Activated CD4-positive, alpha-beta T cell treated with anti-CD3 and anti-CD28 coated beads, Interleukin-2, amount 50 U/mL, for 4 hours (primary cell): ENCODE measurements at places on chromosomes 6 and 20.

DNA sequence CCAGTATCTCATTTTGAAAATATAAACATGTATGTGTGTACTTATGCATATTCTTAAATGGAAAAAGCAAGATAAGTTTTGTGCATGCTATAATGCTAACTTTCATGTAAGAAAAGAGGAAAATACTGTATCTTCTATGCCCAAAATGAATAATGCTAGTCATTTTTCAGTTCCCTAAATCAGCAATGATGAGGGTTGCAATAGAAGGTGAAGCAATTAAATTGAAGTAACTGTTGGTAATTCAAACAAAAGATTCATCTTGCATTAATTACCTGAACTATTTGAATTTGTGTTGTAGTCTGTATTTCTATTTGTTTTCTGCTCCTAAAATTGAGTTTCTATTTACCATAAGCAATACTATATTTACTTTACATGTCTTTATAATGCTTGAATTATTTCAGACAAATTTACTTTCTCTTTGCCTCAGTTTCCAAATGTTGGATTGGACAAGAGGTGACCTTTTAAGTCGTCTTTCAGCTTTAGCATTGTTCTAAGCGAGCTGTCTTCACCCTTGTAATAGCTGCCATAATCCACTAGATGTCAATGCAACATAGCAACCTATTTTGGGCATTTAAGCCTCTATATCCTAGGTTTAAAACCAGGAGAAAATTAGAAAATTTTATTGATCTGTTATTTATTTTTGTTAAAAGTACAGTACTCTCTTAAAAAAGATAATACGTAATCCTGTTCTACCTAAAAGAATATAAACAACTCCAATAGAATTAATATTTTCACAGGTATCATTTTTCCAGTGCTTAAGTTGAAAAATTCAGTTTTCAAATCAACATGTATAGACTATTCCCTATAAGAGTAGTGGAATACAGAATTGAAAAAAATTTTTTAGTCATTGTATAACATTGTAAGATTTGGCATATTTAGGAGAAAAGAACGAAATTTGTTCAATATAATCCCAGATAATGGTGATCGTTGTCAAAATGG is 52.3 kb upstream of the IFNGR1 start:
- no peak for DNase-seq

DNA sequence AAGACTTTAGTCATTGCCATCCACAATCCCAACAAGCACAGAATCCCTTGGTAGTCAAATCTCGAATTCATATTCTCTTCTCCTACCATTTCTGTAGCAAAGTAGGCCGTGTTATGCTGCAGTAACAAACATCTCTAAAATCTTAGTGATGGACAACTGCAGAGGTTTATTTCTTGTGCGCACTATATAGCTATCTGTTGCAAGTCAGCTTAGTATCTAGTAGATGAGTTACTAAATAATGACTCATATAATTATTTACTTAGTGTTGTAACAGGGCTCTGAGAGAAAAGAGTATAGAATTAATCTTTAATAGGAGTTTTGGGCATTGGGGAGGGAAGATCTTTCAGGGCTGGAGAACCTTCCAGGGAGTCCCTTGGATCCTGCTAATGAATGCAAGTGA is 73.3 kb downstream of the CAP2 start:
- DNase-seq, result no peak

DNA sequence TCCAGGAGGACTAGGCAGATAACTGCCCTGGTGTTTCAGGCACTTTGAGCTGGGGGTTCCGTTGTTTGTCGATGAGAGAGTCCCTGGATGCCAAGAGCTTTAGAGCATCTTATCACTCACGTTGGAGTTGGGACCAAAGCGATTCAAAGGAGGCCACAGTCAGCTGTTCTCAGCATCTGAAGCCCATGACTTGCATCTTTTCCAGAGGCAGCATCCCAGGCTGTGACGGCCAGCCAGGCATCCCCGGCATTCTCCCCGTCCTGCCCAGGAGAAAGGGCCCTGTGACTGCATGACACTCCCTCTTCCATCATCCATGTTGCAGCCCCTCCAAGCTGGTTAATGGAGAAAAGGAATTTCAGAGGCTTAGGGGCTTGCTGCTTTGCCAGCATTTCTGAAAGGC is 520.3 kb downstream of the CDH26 start:
- no peak for DNase-seq

GRCh38 chr20:4127344-4127743 is 112.0 kb upstream of the RNF24 start:
- no peak for DNase-seq

DNA sequence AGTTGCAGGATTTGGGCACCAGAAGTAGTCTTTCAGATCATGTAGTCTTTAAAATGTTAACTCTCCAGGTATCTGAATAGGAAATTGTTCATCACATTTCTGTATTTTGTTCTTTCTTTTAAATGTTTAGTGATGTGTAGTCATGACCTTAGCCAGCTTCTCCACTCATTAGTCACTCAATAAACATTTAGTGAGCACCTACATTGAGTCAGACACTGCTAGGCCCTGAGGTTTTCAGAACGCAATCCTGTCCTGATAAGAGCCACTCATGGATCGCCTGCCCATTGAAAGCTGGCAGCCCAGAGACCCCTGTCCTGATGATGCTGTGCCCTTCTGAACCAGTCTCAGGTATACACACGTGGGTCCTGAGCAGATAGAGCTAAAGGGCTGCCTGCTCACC is 163.4 kb upstream of the HEY2 start:
- no peak for DNase-seq

DNA sequence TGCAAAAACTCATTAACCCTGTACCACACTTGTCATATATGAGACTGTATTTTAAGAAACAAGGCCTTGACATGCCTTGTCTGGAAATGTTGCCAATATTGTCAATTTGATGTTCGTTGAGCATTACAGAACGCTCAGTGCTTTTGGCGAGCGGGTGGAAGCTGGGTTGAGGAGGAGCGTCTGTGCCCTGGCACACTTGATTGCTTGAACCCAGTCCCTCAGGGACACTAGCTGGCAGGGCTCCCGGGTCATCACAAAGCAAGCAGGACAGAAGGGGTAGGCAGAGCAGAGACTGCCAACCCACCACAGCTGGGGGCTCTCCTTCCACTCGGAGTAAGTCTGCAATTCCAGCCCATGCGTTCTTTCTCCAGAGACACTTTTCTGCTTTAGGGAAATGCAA is 286.3 kb downstream of the KHDC1L start:
- no peak for DNase-seq

- no peak for DNase-seq
These were observed 363.9 kb upstream of the FLRT3 start for GRCh38 chr20:14701326-14701725.

DNA sequence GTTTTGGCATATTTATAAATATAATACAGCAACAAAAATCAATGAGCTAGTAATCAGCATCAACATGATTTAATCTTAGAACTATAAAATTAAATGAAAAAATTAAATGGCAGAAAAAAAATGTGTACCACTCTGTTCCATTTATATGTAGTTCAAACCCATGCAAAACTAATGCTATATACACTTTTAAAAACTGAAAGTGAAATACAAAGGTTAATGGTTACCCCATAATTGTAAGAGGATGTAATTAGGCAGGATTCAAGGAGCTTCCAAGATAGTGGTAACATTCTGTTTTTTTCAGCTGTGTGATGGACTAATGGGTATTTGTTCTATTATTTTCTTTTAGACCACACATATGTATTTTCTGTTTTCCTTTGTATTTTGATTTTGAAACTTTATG is 492.1 kb downstream of the UTRN start:
- no peak for DNase-seq

DNA sequence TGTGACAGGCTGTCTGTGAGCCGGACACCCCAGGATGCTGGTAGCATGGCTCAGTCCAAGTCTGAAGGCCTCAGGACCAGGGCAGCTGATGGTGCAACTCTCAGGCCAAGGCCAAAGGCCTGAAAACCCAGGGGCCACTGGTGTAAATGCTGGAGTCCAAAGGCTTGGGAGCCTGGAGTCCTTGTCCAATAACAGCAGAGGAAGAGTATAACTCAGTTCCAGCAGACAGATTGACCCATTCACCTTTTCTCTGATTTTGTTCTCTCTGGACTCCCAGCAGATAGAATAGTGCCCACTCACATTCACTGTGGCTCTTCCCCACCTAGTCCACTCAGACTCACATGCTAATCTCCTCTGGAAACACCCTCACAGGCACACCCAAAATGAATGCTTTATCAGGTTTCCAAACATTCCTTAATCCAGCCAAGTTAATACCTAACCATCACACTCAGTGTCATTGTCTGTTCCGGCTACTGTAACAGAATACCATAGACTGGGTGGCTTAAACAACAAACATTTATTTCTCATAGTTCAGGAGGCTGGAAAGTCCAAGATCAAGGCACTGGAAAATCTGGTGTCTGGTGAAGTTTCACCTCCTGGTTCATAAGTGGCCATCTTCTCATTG is 5.0 kb upstream of the TRAF3IP2 start:
- no peak for DNase-seq

DNA sequence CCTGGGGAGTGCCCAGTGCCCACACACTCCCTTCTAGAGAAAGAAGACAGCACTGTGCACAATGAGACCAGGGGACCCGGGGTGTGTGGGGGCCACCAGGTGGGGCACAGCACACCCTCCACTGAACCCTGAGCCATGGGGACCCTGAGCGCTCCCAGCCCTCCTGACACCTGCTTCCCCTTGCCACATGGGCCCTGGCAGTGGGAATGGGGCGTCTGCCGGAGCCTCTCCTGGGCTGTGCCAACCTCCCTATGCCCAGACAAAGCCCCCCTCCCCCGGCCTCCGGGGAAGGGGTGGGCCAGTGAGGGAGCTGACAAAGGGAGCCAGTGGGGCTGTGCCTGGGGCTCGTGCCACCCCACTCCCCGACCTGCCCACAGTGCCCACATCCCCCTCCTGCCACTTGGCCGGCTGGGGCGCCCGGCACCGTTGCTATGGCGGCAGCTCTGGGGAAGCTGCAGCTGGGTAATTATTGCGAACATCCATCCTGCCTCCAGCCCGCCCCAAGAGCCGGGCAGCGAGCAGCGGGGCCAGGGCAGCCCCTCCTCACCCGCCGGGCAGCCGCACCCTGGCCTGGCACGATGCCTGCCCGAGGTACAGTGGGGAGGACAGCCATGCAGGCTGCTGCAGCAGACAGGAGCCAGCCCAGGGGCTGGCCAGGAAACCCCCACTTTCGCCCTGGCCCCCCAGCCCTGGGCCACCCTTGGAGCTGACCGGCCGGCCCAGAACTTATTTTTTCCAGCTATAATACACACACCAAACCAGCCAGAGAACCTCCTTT is 41.9 kb upstream of the NOL4L start:
- no peak for DNase-seq

DNA sequence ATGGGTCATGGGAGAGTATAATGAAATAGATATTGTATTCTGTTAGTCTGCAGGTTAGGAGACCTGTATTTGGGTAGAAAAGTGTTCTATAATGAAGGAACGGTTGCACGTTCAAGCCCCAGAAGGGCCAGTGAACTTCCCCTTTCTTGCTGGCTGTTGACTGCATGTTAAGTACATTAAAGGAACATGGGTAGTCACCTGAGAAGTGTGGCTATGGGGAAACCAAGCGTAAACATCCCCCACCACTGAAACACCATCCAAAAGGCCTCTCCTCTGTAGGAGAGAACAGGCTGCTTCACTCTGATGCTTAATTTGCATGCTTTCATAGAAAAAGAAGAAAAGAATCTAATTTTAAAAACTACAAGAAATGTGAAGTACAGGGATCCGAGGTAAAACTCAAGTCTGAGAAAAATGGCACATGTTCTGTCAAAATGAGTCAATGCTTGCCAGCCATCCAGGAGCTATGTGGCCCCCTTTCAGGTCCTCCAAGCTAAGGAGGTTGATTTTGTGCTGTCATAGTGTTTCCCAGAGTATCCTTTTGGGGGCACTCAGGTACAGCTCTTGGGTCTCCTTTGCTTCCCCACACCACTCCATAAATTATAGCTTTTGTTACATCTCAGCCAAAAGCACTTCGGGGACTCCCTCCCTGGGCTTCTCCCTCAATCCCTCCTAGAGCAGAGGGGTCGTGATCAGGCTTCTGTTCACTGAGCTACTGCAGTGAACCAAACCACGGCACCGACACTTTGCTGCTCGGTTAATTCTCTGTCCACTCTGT is 283.7 kb upstream of the AGPAT4 start:
- DNase-seq, result no peak

- DNase-seq, result no peak
These were observed 16.3 kb downstream of the GSTA3 start for GRCh38 chr6:52893221-52893620.

GRCh38 chr6:111201244-111201554 is 113.9 kb downstream of the SLC16A10 start:
- no peak for DNase-seq

- no peak for DNase-seq
These were observed 27.0 kb downstream of the CBFA2T2 start for GRCh38 chr20:33516882-33517281.

DNA sequence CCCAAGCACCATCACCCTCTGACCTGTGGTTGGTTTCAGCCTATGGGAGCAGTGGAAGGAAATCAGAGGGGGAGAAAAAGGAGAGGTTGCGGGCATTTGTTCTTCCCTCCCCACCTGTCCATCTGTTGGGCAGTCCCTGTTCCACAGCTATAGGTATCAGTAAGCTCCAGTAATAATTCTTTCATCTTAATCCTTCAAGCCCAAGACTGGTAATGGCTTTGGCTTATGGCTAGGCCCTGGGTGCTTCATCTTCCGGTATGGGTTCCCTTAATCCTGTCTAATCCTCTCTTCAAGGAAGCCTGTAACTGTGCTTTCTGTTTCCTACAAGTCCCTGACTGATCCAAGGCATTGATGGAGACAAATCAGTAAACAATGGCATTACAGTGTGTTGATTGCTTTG is 42.2 kb upstream of the STK35 start:
- no peak for DNase-seq

- DNase-seq, result no peak
These were observed 84.5 kb upstream of the LRFN2 start for GRCh38 chr6:40671694-40672050.

- DNase-seq, result no peak
These were observed 43.6 kb downstream of the ADGRF1 start for GRCh38 chr6:46998436-46999017.

DNA sequence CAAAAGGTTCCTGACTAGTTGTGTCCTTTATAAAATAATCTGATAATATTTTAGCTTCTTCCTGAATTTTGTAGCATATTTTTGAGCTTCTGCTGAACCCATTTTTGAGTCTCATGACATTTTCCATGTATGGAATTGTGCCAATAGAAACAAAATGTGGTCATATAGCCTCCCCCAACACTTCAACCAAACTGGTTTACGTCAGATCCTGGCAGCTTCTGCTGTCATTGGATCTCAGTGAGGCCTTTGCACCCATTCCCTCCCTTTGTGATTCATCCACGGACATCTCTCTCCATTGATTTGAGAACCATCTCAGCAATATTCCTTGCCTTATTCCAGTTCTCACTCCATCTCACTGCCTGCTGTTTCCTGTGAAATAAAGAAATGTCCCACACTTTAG is 166.0 kb upstream of the PROKR2 start:
- DNase-seq, result no peak

DNA sequence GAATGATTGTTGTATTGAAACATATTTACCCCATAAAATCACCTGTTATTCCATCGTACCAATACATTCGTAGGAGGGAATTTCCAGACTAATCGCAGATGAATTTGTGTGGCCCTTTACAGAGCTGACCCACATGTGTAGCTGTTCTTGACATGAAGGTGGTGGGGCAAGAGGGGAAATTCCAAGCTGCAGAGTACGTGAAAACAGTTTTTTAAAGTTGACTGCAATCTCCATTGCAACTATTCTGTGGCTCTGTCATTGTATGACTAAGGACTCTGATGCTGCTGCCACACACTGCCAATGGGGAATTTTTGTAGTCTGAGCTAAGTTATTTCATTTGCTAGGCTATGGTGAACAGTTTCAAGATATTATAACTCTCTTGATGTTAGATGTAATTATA is 46.4 kb upstream of the ADTRP start:
- DNase-seq, result no peak
